ENCODE measurements at places on chromosomes 1 and 21.

- no peak for DNase-seq
Observed at GRCh38 chr1:36717431-36717830, 234.7 kb upstream of the CSF3R start.

DNA sequence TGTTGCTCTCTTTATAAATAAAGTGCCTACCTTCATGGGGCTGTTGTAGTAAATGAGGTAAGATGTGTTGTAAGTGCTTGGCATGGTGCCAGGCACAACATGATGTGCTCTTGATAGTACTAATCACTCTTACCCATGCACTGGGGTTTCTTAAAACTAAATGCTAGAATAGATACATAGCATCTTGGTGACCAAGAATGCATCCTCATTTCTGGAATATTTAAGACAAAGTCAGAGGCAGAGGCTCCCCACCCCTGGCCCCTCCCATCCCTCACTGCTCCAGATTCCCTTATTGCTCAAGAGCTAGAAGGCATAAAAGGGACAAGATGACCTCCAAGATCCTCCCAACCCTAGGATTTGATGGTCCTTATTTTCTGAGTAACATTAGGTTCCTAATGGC is 61.3 kb downstream of the GLUL start:
- DNase-seq = peak; percentile 9

- DNase-seq = no peak
Observed at GRCh38 chr1:161176468-161177111, 717 bp downstream of the B4GALT3 start.

DNA sequence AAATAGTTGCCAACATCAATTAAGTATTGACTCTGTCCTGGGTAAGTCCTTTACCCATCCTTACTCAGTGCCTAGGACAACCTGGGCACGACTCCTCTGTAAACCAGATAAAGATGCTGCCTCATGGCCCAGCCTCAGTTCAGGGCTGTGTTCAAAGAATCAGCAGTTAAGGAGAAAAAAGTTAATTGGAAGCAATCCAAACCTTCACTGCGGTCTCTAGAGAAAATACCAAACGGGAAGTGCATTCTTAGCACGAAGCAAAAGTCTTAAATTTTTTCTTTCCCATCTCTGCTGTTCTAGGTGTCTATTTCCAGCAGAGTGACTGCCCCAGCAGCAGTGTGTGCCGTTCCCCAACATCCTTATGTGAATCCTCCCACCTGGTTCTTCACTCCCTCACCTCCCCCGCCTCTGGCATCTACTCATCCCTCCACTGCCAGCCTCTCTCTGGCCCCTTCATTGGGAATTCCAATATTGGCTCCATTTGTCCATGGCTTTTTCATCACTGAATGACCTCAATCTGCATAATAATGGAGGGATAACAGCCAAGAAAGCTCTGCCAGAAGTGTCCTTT is 23.2 kb downstream of the KANK4 start:
- peak; percentile 20 for DNase-seq

- DNase-seq = no peak
Observed at GRCh38 chr1:218796773-218797172, 376.9 kb upstream of the LYPLAL1 start.

DNA sequence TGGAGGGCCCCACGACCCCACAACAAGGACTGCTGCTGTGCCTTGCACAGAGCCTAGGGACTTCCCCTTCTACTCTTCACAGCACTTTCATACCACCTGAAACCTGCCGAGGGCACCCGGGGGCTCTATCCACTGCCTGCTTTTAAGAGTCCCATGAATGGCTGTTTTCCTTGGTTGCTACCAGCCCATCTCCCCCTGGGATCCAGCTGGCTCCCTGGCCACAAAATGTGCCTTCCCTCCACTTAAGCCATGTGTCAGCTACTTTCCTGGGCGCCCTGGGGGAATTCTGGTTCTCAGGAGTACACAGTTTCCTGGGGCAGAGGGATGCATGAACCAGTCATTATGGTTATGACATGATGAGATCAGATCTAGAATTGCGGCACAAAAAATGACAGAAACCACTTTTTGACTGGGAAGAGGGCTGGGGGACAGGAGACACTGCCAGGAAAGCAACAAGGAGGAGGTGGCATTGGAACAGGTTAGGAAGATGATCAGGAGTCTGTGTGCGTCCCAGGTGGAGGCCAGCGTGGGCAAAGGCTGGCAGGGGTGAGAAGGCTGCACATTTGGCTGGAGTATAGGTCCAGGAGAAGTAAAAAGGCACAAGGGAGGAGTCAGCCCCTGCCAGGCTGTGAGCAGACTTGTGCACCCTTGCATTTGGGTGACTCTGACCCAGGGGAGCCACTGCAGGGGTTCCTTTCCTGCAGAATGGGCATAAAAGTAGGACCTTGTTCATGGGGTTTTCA is 3.2 kb upstream of the TNFRSF8 start:
- DNase-seq = no peak

GRCh38 chr1:70085521-70085920 is 119.9 kb downstream of the LRRC40 start:
- no peak for DNase-seq

DNA sequence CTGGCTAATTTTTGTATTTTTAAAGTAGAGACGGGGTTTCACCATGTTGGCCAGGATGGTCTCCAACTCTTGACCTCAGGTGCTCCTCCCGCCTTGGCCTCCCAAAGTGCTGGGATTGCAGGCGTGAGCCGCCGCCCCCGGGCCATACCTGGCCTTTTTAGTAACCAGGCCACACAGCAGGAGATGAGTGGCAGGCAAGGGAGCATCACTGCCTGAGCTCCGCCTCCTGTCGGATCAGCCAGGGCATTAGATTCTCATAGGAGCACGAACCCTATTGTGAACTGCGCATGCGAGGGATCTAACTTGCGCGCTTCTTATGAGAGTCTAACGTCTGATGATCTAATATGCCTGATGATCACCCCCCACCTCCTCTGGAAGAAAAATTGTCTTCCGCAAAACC is 308.7 kb upstream of the PRMT6 start:
- DNase-seq = no peak

DNA sequence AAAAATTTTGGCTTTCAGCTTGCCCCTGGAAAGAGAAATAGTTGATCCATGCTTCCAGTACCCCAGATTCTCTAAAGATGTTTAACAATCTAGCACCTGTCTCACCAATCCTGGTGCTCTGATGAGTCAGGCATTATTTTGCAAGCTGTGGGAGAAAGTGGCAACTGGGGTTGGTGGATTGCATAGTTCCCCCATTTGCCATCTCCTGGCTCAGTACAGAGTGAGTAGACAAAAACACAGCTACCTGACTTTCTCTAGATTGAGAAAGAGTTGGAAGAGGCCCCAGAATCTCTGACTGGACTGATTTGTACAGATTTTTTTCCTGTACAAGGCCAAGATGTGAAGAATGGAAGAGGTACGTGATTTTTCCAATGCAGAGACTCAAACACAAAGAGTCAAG is 75.1 kb upstream of the NEGR1 start:
- DNase-seq = no peak

GRCh38 chr1:186965847-186966246 is 137.1 kb downstream of the PLA2G4A start:
- no peak for DNase-seq

DNA sequence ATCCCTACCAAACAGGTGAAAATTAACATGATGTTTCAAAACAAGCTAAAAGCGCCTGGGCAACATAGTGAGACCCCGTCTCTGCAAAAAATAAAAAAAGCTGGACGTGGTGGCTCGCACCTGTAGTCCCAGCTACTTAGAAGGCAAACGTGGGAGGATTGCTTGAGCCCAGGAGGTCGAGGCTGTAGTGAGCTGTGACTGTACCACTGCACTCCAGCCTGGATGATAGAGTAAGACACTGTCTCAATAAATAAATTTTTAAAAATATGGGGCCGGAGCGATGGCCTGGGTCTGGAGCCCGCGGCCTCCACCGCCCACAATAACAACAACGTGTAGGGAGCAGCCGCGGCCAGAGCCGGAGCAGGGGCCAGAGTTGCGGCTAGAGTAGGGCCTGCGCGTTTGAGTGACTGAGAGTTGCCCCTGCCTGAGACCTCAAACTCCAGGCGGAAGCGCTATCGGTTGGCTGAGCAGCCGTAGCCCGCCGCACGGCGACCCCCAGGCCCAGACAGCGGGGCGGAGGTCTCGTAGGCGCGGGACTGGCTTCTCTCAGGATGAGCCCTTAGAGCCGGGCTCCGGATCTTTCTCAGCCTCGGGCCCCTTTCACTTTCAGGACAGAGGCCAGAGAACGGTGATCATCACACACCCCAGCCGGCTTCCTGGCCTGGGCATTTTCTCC is 41.4 kb downstream of the ZMYM1 start:
- no peak for DNase-seq

GRCh38 chr1:69814926-69815325 is 247.2 kb downstream of the LRRC7 start:
- no peak for DNase-seq
